ENCODE measurements at places on chromosomes 6 and 20.

DNA sequence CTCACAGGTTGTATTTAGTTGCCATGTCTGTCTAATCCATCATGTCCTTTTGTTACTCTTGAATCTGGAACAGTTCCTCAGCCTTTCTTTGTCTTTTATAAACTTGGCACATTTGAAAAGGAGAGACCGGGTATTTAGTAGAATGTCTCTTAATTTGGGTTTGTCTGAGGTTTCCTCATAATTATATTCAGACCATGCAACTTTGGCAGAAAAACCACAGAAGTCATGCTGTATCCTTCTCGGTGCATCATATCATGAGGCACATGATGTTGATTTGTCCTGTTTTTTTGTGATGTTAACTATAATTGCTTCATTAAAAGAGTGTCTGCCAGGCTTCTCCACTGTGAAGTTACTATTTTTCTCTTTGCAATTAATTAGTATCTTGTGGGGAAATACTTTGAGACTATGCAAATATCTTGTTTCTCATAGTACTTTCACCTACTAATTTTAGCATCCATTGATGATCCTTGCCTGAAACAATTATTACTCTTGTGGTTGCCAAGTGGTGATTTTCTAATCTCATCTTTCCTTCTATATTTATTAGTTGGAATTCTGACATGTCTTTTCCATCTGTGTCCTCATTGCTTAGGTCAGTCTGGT lies 837.3 kb downstream of the DHX35 start:
- DNase-seq, result no peak

GRCh38 chr6:113564371-113565171 lies 292.6 kb upstream of the MARCKS start:
- peak; percentile 87 for DNase-seq

DNA sequence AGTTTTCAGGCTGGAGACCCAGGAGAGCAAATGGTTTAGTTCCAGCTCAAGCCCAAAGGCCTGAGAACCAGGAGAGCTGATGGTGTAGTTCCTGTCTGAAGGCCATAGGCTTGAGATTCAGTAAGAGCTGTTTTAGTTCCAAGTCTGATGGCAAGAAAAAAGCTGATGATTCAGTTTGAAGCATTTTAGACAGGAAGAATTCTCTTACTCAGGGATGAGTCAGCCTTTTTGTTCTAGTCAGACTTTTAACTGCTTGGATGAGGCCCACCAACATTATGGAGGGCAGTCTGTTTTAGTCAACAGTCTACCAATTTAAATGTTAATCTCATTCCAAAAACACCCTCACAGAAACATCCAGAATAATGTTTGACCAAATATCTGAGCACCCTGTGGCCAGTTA lies 2.5 kb downstream of the ZSCAN26 start:
- peak; percentile 97 for DNase-seq

DNA sequence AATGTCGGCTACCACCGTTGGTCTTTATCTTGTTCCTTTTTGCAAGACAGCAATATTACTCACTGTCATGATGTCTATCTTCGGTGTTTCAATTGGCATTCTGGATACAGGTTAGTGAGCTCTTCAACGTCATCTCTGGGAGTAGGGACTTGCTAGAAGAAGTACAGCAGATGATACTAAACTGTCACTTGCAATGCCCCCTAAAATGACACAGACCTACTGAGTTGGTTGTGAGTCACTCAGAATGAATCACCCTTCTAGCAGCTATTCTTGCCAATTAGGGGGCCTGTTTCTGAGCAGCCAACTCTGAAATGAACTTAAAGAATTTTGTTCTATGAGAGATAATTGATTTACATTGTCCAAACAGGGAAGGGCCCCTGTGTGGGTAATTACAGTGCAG lies 176.5 kb downstream of the SLC16A10 start:
- DNase-seq, result peak; percentile 90

DNA sequence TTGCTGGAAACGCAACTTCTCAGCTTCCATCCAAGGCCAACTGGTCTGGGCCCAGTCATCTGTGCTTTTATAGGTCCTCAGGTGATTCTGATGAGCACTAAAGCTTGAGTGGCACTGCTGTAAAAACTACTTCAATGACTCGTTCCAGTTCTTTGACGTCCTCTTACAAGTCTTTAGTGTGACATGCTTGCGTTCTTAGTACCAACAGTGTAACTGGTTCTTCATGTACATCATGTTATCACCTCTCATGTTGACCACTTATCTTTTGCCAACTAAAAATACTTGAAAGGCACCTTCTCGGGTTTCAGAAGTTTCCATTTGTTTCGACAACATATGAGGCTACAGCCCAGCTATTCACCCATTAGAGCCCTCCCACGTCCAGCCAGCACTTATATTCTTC lies 468.9 kb downstream of the PRKN start:
- no peak for DNase-seq

GRCh38 chr6:50285735-50286134 lies 236.0 kb upstream of the DEFB112 start:
- DNase-seq, result no peak

DNA sequence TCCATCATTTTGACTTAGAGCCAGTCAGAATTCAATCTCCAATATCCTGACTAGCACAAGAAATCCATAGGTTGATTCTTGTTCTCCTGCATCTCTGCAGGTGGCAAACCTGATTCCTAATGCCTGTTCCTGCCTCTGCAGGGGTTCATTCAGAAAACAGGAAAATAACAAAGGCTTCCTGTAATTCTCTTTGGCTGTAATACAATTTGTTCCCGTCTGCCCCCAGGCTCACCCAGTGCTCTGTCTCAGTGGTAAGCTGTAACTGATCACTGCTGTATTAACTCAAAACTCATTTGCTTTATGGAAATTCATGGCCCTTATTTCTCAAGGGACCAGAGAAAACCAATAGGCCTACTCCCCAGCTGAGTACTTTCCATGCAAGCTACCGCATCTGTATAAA lies 88.6 kb downstream of the OPRM1 start:
- DNase-seq, result no peak

DNA sequence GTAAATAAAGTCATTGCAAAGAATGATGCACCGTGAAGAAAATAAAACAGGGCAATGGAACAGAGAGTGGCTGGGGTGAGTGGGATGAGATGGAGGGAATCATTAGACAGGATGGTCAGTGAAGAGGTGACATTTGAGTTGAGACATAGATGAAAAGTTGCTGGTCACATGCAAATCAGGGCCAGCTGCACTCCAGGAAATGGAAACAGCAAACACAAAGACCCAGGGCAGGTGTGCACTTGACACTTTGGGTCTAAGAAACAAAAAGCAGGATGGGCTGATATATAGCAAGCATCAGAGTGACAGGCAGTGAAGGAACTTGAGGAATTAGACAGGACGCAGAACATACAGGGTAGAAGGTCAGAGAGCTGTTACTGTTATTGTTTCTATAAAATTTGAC lies 171.5 kb upstream of the RIPOR2 start:
- no peak for DNase-seq

- DNase-seq, result no peak
These were observed 27.2 kb upstream of the CNKSR3 start for GRCh38 chr6:154537511-154538325.

DNA sequence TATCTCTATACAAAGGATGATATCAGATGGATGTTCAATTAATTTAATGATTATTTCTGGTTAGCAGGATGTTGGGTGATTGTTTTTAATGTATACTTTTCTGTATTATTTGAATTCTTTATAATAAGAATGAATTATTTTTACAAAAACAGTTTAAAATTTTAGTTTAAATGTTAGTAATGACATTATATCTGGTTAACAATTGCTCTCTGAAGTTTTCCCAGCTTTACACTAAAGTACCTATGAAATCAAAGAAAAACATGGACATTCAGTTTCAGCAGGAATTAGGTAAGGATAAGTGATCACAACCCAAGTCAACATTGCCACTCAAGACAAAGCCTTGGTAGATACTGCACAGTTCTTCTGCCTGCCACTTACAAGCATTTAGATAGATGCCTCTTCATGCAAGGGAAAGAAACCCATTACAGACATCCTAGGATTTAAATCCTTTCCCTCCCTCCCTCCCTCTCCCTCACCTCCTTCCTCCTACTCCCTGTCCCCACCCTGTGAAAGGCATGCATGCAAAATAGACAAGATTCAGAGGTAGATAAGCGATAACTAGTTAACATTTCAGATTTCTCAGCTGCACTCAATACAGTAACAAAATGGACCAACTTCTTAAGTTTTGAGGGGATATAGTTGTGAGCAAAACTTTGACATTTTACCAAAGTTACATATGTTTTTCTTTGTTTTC lies 143.8 kb downstream of the STXBP5 start:
- DNase-seq, result no peak

DNA sequence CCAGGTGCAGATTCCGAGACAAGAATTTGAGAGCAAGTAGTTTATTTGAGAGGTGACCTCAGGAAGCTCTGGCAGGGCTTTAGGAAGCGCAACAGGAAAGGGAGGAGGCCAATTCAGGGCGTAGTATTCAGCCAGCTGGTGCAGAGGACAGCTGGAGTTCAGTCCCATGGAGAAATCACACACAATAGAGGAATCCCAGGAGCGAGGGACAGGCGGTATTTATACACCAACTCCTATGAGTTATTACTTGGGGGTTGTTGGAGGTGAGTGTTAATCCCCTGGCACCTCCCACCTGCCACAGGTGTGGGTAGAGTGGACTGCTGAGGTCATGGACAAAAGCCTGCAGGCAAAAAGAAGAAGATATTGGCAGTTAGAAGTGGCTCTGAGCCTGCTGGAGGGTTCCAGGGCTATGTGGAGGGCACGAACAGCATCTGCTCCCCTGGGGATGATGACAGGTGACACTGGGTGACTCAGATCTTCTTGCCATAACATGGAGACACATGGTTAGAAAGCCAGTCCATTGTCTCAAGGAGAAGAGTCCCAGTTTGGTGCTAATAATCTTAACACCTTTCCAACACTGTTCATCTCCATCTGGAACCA lies 13.9 kb upstream of the SULF2 start:
- DNase-seq, result no peak

DNA sequence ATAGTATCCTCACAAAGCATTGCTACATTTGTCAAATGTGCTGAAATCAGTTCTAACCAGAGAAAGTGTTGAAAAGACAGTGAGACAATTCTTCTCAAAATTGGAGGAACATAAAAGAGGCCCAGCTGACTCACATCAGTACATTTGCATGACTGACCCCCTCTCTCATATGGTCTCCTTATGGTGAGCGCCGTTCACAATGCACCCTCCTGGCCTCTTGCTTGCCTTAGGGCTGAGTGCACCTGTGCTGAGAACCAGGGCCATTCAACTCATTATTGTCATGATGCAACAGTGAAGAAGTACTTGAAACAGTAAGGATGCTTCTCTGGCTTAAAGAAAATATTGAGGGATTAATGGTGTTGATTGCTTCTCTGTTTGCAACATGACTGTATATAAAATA lies 375.2 kb upstream of the AGPAT4 start:
- DNase-seq, result no peak

DNA sequence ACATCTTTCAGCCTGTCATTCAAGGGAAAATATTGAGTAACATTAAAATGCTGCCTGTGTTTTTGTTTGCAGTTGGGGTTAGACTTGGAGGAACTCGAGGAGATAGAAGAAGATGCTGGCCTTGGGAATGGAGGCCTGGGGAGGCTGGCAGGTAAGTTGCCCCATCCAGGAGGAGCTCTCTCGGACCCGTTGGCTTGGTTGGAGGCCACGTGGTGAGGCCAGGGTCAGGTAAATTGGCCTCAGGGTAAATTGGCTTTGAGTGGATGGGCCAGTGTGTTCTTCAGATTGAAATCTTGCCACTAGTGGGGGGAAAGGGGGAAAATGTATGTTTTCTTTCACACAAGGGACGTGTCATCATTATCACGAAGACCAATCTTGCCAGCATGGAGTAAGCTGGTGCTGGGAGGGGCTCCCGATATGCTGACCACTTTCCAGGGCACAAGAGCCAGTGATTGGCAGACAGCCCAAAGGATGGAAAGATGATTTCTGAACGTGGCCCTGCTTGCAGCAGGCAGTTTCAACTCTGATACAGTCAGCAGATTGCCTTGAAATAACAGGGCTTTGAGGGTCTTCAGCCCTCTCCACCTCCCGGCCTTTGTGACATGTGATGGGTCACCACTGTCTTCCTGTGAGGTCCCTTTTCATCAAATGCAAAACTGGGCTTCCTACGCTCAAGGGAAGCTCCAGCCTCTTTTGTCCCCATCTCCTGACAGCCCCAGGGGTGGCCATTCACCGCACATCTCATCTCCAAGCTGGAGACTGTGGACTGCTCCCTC lies 21.4 kb downstream of the PYGB start:
- DNase-seq, result no peak

Data from ELR (cell line).